ENCODE measurements at places on chromosomes 6 and 20. TPM values are rescaled to one million over a fixed set of nuclear protein-coding genes. Genes with fewer than 3 reads are reported as not detected.

DNA sequence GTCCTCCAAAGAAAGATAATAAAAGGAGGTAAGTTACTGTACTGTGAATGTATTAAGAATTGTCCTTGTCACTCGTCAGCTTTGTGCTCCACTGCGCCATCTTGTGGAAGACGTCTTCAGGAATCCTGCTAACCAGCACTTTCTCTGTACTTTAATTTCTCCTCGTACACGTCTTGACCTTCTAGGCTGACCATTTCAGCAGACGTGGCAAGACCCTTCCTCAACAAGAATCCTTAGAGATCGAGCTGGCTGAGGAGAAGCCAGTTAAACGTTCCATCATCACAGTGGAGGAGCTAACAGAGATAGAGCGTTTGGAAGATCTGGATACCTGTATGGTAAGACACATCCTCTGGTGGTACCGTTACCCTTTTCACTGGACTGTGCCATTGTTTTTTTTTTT, 95.5 kb upstream of the SCGN start:
- DNase-seq, result peak; percentile 68

Gene SYCP2L
- total RNA-seq, result 1.0 TPM

DNA sequence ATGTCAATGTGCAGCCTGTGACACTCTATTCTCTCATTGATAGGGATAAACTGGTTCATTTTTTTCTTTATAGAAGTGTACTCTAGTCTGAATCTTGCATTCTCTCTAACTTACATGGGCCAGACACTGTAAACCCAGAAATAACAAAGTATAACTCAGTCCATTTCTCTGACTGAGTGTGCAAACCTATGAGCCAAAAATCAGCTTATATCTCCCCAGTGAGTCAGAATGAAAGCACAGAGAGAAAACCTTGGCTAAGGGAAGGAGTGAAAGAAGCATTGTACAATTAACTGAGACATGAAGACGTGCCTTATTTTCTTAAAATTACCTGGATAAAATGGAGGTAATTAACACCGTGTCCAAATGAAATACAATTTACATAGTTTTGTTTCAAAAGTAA, 436.9 kb upstream of the IMPG1 start:
- no peak for DNase-seq

- DNase-seq, result no peak
Measured at GRCh38 chr6:15398633-15399275, 152.9 kb downstream of the JARID2 start.

GRCh38 chr20:21342656-21343345, 39.7 kb downstream of the XRN2 start:
- no peak for DNase-seq

Gene HCK
- total RNA-seq, result 99.9 TPM

Gene MRAP2
- 0.74 TPM for total RNA-seq

GRCh38 chr20:44761423-44761822, 15.8 kb downstream of the KCNK15 start:
- DNase-seq, result no peak

DNA sequence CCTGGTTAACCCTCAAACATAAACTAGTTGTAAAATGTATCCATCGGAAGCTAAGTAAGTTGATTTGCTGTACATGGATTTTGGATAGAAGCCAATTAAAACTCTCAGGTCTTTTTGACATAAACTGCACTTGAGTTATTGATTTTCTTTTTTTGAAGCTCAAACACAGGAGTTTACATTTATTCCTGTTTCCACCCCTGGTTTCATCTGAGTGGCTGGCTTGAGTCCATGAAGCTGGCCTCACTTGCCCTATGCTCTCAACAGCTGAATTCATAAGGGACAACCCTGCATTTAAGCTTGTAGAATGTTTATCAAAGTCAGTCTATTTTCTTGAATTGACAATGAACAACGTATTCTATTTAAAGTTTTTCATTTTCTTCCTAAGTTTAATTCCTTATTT, 58.1 kb upstream of the PLEKHG1 start:
- no peak for DNase-seq

Gene SLC13A3
- 2.0 TPM for total RNA-seq

DNA sequence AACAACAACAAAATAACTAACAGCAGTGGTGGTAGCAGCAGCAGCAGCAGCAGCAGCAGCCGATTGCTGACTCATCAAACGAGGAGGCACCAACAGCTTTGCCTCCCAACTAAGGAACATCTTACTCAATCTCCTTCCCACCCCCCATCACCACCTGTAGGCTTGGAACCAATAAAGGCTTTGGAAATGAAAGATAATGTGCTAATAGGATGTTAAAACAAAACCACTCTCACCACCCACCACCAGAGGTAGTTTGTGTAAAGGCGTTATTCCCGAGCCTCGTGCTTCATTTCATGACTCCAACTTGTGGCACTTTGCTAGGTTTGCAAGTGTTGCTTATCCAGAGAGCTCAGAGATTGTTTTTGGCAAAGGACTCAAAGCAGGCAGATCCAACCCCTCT, 346.5 kb downstream of the CD83 start:
- no peak for DNase-seq

DNA sequence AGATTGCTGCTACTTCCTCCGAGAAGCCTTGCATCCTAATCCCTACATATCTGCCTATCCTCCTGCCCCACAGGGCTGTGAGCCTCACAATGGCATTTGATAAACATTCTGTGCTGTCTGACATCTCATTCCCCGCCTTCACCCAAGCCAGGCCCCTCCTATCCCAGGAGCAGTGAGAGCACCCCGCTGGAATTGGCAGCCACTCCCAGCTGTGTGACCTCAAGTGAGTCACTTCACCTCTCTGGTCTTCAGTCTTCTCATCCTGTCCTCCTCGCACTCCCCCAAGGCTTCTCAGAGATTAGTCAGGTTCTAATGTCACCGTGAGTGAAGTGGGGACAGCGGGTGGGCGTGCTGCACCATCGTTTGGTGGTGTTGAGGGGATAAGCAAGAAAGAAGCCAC, 81.7 kb downstream of the CDH22 start:
- no peak for DNase-seq

GRCh38 chr6:29005183-29005885, at the start of gene ZNF311:
TSS of gene ZNF311 (minus strand) at chr6:29005315. CDS start at chr6:29003954, 1,361 bp downstream.
- DNase-seq, result peak; percentile 64

- no peak for DNase-seq
Measured at GRCh38 chr6:72683797-72684196, 61.9 kb downstream of the KCNQ5 start.

DNA sequence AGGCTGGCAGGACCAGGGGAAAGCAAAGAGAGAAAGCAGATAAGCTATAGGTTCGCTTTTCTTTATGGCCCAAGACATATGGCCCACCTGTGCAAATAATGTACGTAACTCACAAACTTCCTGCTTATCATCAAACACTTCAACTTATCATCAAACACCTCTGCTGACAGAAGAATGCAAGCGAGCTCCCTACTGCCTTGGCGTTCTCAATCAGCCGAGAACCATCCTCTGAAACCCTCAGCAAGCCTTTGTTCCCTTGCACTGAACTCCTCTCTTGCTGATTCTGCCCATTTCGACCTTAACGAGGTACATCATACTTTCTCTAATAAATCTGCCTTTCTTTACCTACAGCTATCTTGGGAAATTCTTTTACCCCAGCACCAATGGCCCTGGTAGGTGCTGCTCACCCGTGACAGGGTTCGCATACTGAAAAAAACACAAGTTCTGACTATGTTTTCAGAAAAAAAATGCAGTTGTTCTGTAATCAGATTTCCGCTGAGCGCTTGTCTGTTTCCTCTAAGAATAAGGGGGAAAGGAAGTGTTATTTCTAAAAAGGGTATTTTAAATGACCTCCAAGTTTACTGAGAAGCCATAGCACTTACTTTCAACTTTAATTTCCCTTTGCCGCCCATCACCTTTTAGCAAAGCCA, 28.3 kb downstream of the SERPINB6 start:
- no peak for DNase-seq

GRCh38 chr6:6688283-6688682, 99.8 kb downstream of the LY86 start:
- DNase-seq, result no peak

DNA sequence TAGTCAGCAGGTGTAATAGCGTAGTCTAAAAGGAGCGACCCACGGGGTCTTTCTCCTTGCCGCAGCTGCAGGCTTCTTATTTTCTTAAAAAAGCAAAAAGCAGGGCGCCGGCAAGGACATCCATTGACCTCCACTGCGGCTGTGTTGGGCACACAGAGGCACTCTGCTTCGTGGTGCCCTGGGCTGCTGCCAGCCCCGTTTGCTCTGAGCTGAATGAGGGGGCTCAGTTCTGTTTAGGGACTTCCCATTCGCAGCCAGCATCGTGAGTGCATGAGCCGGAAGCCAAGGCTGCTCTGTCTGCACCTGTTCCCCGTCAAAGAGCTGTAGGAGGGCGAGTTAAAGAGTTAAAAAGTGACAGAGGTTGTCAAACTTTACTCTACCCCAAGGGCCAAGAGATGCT, 1.7 kb upstream of the SLC22A2 start:
- DNase-seq, result no peak

Gene PTGIS
- total RNA-seq, result 41.2 TPM

Gene SMLR1
- total RNA-seq, result not detected

DNA sequence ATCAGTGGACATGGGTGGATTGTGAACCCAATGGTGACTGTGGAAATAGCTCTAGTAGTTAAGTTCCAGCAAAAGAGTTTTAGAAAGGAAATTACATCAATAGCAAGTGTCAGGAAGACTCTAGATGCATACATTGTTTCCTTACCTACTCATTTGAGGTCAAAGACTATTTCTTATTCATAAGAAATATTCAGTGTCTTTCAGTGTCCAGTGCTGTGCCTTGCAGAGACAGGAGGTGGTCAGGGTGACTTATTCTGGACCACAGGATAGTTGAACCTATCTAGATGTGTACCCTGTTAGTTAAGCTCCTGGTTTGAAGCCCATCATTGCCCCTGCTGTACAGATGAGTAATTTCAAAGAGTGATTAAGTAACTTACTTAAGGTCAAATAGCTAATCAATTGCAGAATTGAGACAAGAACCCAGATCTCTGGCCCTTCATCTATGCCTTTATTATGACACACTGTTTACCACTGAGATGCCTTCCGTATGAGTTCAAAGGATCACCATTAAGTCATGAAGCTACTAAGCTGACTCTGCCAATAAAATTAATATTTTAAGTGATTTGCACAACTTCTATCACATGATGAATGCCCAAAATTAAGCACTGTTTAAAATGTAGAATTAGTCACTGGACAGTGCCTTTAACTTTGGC, 136.1 kb downstream of the PDSS2 start:
- no peak for DNase-seq

Gene DSP
- total RNA-seq, result 22.8 TPM

GRCh38 chr6:137495703-137496336, 1.6 kb upstream of the OLIG3 start:
- DNase-seq, result no peak

- no peak for DNase-seq
Measured at GRCh38 chr6:1792989-1793388, 183.3 kb downstream of the FOXC1 start.

DNA sequence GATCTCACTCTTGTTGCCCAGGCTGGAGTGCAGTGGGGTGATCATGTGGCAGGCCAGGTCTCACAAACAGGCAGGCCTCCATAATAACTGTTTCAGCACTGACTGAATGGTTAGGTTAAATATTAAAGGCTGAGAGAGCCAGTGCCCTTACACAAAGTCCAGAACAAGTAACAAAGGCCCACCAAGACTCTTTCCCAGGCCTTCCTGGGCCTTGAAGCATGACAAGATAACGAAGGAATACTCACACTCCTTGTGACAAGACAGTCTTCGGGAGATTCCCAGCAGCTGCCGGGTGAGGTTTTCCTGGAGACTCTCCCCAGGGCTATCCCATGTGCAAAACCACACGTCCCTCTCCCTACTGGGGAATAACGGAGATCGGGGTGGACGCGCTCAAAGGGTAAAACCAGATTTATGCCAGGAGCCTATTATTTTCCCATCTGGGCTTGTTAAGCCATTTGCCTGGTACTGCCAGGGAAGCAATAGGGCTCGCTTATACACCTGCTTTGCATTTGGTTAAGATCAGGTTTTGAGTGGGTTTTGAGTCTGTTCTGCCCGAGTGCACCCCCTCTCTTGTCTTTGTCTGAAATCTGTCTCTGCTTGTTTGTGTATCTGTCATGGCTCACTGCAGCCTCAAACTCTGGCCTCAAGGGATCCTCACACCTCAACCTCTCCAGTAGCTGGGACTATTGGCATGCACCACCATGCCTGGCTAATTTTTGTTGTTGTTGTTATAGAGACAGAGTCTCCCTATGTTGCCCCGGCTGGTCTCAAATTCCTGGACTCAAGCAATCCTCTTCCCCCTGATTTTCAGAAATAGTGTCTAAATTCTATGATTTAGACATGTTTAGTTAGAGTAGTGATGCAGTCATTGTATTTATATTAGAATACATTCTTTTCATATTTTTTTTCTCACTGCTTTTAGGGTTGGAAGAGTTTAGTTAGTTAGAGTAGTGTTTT, 1.4 kb upstream of the ENPP3 start:
- no peak for DNase-seq

GRCh38 chr6:154156135-154156896, 117.3 kb downstream of the OPRM1 start:
- DNase-seq, result peak; percentile 65

- DNase-seq, result no peak
Measured at GRCh38 chr6:25275436-25275835, 3.7 kb upstream of the CARMIL1 start.

Gene FABP7
- not detected for total RNA-seq

Gene BPIFB4
- total RNA-seq, result not detected

DNA sequence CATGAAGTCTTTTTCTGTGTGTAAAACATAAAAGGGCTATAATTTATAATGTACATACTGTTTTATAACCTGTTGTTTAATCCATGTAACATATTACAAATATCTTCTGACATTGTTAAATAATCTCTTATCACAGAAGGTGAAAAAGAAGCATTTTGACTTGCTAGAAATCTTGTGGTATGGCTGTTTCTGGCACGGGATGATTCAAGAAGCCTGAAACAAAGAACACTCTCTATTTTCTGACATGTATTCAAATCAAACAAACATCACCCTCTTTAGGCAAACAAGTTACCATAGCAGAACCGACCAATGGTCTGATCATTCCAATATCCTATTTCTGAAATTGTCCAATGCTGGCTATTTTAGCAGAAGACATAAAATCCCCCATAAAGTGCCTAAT, 55.4 kb downstream of the HS3ST5 start:
- DNase-seq, result no peak

DNA sequence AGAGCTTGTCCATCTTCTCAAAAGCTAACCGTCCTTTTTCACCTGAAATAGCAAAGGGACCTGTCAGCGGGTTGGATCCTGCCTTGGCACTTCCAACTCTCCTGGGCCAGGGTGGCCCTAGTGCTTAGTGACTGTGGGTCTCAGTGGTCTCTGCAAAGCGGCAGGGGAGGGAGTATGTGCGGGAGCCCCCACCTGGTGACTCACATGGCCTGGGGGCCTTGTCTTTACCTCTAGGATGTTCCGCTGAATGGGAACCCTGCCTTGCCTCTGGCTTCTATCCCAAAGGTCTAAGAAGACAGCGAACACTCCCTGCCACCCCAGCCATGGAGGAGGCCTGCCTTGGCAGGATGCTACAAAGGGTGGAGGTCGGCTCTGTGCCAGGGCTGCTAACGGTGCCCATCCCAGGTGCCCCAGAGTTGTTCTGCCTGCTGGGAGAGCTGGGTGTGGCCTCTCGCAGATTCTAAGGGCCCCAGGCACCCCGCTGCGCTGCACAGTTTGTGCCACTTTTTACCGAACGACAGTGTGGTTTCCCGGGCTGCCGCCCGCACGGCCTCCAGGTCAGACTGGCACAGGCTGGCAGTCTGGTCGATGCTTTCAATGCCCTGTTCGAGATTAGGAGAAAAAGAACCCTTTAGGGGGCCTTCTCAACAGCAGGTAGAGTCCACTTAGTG, 77.2 kb downstream of the PTPN1 start:
- DNase-seq, result peak; percentile 49

Data from lower lobe of right lung (tissue), 2 donors.